ENCODE measurements at places on chromosomes 2 and 18.

- H3K27me3 ChIP-seq, result no peaks in the 10 kb centered on the region
- no peak overlapping the region for H3K4me3 ChIP-seq
- no peak overlapping the region for H3K27ac ChIP-seq
- H3K4me1 ChIP-seq, result peaks cover 17% of the 10 kb centered on the region
- no peak for ATAC-seq
Observed at GRCh38 chr2:112257575-112257974, 2.7 kb upstream of the ZC3H8 start.

DNA sequence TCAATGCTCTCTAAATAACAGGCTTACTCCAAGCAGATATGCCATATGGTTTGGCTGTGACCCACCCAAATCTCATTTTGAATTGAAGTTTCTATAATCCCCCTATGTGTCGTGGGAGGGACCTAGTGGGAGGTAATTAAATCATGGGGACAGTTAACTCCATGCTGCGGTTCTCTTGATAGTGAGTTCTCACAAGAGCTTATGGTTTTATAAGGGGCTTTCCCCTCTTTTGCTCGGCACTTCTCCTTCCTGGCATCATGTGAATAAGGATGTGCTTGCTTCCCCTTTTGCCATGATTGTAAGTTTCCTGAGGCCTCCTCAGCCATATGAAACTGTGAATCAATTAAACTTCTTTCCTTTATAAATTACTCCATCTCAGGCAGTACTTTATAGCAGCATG is 302.7 kb upstream of the ZC3H15 start:
- H3K36me3 ChIP-seq, result no peaks in the 10 kb centered on the region
- no peak for ATAC-seq
- no peaks in the 10 kb centered on the region for H3K4me1 ChIP-seq
- no peak overlapping the region for H3K27ac ChIP-seq
- no peaks in the 10 kb centered on the region for H3K27me3 ChIP-seq
- no peak overlapping the region for H3K4me3 ChIP-seq

GRCh38 chr18:998936-999335 is 94.3 kb downstream of the ADCYAP1 start:
- no peaks in the 10 kb centered on the region for H3K36me3 ChIP-seq
- H3K4me1 ChIP-seq, result no peaks in the 10 kb centered on the region
- no peak for ATAC-seq
- no peak overlapping the region for H3K27ac ChIP-seq
- no peak overlapping the region for H3K4me3 ChIP-seq

DNA sequence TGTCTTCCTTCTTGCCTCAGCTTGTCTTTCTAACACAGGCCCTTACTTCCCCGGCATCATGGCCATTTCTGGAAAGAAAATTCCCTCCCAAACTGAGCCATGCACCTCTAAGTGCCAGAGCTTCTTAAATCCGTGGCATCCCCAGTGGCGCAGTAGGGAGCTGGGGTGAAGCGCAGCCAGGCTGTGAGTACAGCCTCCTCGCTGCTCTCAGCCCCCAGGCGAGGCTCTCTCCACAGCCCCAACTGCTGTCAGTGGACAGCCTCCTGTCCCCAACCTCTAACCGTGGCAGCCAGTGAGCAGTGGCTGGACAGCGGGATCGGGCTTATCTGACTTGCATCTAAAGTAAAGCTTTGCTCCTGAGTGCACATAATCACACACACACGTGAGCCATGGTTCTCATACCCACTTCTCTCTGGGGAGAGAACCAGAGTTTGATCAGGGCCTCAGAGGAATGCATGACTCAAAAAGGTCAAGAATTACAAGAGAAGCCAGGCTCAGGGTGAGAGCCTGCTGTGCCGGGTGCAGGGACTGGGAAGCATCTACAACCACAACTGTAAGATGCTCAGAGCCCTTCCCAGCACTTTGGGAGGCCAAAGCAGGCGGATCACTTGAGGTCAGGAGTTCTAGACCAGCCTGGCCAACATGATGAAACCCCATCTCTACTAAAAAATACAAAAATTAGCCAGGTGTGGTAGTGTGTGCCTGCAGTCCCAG is 50.7 kb downstream of the SFXN5 start:
- no peak overlapping the region for H3K4me3 ChIP-seq
- H3K36me3 ChIP-seq, result no peaks in the 10 kb centered on the region

DNA sequence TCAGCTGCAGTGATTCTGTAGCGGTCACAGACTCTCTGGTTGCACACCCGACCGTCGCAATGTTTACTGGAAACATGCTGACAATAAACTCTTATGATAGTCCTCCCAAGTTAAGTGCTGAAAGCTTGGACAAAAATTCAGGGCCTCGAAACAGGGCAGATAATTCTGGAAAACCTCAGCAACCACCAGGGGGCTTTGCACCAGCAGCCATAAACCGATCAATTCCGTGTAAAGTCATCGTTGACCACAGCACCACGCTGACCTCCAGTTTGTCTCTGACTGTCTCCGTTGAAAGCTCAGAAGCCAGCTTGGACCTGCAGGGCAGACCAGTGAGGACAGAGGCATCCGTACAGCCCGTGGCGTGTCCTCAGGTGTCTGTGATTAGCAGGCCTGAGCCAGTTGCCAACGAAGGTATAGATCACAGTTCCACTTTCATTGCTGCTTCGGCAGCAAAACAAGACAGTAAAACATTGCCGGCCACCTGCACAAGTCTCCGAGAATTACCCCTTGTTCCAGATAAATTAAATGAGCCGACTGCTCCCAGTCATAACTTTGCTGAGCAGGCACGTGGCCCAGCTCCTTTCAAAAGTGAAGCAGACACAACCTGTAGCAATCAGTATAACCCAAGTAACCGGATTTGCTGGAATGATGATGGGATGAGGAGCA is 166.1 kb downstream of the ASXL3 start:
- no peak overlapping the region for H3K27ac ChIP-seq
- no peaks in the 10 kb centered on the region for H3K36me3 ChIP-seq
- no peak overlapping the region for H3K4me3 ChIP-seq
- no peaks in the 10 kb centered on the region for H3K4me1 ChIP-seq

GRCh38 chr18:9708057-9708433 is at the start of gene RAB31:
Gene RAB31 (plus strand): TSS chr18:9708301. CDS start chr18:9708406, 105 bp downstream.
- peaks cover 71% of the 10 kb centered on the region for H3K27me3 ChIP-seq
- ATAC-seq, result no peak
- H3K4me1 ChIP-seq, result peaks cover 14% of the 10 kb centered on the region
- H3K4me3 ChIP-seq, result peak within 1 kb of the TSS; percentile 69
- H3K36me3 ChIP-seq, result no peaks in the 10 kb centered on the region
- no peak within 1 kb of the TSS for H3K27ac ChIP-seq

DNA sequence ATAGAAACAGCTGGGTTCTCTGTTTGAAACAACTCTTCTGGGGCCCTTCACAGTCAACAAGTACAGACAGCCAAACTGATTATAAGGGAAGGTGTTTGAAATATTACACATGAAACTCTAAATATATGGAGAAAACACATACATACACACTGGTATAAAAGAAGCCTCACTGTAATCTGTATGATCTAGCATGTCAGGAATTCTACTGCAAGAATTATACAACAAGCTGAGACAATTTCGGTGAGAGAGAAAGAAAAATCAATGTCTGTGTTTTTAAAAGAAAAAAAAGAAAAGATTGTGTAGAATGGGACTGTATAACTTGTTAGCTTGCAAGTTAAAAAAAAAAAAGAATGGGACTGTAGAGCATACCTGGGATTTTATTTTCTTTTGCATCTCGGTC is 26.3 kb downstream of the IRS1 start:
- H3K4me1 ChIP-seq, result peaks cover 16% of the 10 kb centered on the region
- H3K36me3 ChIP-seq, result no peaks in the 10 kb centered on the region
- ATAC-seq, result no peak

DNA sequence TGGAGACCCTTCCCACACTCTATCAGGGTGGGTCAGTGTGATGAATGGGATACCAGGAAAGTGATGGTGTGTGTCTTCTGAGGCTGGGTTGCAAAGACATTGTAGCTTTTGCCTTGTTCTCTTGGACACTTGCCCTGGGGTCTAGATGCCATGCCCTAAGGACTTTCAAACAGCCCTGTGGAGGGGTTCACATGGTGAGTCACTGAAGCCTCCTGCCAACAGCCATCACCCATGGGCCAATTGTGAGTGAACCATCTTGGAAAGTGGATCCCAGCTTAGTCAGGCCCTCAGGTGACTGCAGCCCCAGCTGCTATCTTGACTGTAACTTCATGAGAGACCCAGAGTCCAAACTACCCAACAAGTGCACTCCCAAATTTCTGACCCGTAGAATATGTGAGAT is 25.8 kb upstream of the IGFBP5 start:
- no peak overlapping the region for H3K27ac ChIP-seq
- no peak for ATAC-seq
- H3K36me3 ChIP-seq, result no peaks in the 10 kb centered on the region
- H3K4me1 ChIP-seq, result no peaks in the 10 kb centered on the region
- peaks cover 28% of the 10 kb centered on the region for H3K27me3 ChIP-seq
- no peak overlapping the region for H3K4me3 ChIP-seq

DNA sequence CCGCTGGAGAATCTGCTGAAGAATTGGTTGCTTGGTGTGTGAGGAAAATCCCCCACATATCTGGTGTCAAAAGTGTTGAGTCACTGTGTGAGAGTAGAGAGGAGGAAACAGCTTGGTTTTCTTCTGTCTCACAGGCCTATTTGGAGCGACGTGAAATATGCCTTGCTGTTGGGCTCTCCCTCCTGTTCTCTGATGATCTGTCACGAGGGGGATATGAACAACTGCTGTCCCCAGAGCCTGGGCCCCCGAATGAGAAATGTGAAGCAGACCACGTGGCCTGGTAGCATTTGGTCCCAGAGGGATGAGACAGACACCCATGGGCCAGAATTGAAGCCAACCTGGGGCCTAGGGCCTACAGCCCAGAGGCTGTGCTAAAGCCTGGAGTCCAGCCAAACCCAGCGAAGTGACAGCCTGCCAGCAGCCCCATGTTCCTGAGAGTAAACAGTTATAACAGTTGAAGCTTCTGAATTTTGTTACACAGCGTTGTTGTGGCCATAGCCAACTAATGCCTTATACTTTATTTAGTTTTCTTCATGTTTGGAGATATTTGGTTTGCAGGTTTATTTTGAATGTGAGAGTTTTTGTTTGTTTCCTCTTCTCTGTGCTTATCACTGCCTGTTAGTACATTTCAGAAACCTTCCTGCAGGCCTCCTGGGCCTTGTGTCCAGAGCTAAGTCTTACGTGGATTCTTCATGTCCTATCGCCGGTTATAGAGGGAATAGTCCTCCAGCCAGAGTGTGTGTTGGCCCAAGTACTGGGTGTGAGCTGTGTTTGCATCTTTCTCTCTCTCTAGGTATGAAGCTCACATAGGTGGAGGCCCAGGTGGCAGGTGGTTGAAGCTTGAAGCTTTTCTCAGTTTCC is 18.7 kb upstream of the COLEC12 start:
- H3K36me3 ChIP-seq, result no peaks in the 10 kb centered on the region
- no peak overlapping the region for H3K4me3 ChIP-seq
- peak; percentile 57 for ATAC-seq
- H3K27ac ChIP-seq, result no peak overlapping the region
- H3K4me1 ChIP-seq, result peaks cover 5% of the 10 kb centered on the region
- peaks cover 8% of the 10 kb centered on the region for H3K27me3 ChIP-seq

GRCh38 chr2:101348883-101349282 is 38.4 kb downstream of the CREG2 start:
- no peaks in the 10 kb centered on the region for H3K27me3 ChIP-seq

GRCh38 chr2:88199912-88200682 is 30.0 kb downstream of the THNSL2 start:
- peaks cover 6% of the 10 kb centered on the region for H3K4me1 ChIP-seq
- ATAC-seq, result no peak
- peaks cover 55% of the 10 kb centered on the region for H3K27me3 ChIP-seq
- H3K27ac ChIP-seq, result no peak overlapping the region
- no peaks in the 10 kb centered on the region for H3K36me3 ChIP-seq

DNA sequence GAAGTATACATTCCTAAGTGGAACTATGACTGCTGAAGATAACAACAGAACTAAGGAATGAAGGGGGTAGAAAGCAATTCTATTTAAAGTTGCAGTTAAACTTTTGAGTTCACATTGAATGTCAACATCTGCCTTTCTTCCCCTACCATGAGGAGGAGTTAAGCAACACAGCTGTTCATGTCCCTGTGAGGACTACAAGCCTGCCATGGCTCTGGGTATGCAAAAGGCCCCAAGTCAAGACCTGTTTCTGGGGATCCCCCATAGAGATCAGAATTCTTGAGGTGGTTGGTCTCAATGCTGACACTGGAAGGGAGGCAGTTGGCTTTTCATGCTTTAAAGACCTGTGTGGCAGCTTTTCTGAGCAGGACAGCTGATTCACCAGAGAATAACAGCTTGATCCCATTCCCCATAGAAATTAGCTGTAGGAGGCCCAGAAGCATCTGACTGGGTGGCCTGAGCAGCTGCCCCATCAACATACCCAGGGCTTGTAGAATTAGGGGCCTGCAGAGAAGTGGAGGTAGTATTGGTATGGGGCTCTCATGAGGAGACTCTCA is 131.0 kb downstream of the SETBP1 start:
- H3K36me3 ChIP-seq, result no peaks in the 10 kb centered on the region
- ATAC-seq, result no peak
- no peaks in the 10 kb centered on the region for H3K4me1 ChIP-seq
- no peak overlapping the region for H3K4me3 ChIP-seq
- peaks cover 9% of the 10 kb centered on the region for H3K27me3 ChIP-seq
- H3K27ac ChIP-seq, result no peak overlapping the region

GRCh38 chr2:172299741-172300140 is 127.6 kb upstream of the ITGA6 start:
- H3K27me3 ChIP-seq, result peaks cover 31% of the 10 kb centered on the region
- H3K27ac ChIP-seq, result no peak overlapping the region
- ATAC-seq, result no peak
- no peak overlapping the region for H3K4me3 ChIP-seq

GRCh38 chr2:130951018-130951417 is 114.3 kb downstream of the ARHGEF4 start:
- H3K36me3 ChIP-seq, result no peaks in the 10 kb centered on the region
- ATAC-seq, result no peak
- H3K27ac ChIP-seq, result no peak overlapping the region
- H3K4me3 ChIP-seq, result no peak overlapping the region
- no peaks in the 10 kb centered on the region for H3K4me1 ChIP-seq
- peaks cover 11% of the 10 kb centered on the region for H3K27me3 ChIP-seq

DNA sequence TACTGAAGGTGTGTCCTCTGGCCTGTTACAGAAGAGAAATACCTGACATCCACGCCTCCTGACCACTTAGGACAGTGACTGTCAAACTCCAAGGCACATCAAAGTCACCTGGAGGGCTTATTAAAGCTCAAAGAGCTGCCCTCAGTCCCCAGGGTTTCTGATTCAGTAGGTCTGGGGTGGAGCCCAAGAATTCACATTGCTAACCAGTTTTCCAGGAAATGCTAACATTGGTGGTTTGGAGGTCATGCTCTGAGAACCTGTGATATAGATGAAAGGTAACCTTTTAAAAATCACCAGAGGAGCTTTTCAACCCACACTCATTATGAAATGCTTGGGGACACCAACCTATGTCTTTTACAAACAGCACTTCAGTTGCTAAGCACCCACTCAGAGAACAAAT is 172.3 kb downstream of the ALK start:
- no peaks in the 10 kb centered on the region for H3K4me1 ChIP-seq
- ATAC-seq, result no peak
- no peak overlapping the region for H3K27ac ChIP-seq
- peaks cover 5% of the 10 kb centered on the region for H3K27me3 ChIP-seq
- H3K36me3 ChIP-seq, result no peaks in the 10 kb centered on the region

GRCh38 chr2:169119123-169119760 is 49.9 kb downstream of the DHRS9 start:
- H3K4me1 ChIP-seq, result no peaks in the 10 kb centered on the region
- no peaks in the 10 kb centered on the region for H3K36me3 ChIP-seq
- ATAC-seq, result no peak
- H3K27me3 ChIP-seq, result peaks cover 22% of the 10 kb centered on the region
